ENCODE measurements at places on chromosomes 2 and 18.

GRCh38 chr2:14628901-14629300 lies 3.6 kb upstream of the LRATD1 start:
- DNase-seq: no peak

- no peak for DNase-seq
Measured at GRCh38 chr2:191686066-191686465, 8.1 kb downstream of the NABP1 start.

DNA sequence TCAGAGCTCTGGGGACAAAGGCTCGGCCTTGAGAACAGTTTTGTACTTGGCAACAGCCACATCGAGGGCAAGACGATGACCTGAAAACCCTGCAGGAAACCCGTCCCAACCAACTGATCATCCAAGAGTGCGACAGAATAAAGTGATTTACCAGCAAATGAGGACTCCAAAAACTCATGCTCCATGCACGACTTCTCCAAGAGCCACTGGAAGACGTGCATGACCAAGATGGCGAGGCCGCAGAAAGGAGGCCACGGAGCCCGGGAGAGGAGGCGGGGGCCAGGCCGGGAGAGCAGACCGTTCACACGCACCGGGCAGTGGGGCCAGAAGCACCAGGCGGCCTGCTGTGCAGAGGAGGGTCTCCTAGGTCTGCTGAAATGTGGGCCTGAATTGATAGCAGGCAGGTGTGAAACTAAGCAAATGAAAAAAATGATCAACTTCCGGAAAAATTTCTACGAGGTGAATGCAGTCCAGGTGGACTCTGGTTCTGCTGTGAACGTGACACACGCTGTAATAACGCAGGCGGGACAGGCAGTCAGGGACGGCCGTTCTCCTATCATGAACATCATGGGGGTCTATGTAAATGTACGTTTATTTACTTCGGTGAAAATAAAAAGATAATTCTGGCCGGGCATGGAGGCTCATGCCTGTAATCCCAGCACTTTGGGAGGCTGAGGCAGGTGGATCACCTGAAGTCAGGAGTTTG lies 252.2 kb downstream of the HDAC4 start:
- no peak for DNase-seq

DNA sequence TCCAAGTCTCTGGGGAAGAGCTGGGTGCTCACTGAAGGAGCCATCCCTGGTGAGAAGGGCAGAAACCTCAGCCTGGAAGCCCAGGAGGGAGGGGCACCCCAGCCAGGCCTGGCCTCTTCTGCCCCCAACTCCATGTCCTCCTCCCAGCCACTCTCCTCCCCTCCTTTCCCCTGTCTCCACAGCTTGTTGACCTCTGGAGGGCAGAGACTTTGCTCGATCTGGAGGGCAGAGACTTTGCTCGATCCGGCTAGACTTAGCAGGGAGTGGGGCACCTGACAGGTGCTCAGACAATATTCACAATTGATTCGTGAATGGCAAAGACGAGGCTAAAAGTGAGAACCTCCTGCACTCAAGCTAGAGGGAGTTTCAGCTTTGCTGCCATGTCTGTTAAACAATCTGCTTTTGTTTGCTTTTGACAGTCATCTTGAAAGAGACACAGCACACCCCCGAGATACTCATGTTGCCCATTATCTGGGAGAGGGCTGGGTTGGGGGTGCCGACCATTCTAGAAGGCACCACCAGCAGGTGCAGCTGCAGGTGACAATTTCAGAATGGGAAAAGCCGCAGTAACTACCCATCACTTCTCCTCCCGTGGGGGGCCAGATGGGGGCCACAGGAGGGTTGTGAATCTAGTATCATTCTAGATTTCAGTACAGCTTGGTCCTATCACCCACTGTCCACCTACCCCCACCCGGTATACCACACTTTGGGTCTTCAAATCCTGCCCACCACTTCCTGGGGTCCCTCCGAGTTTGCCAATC lies 54.8 kb downstream of the DNMT3A start:
- DNase-seq: no peak

Measured in iPS DF 19.7 (cell line).